Activated effector memory CD4-positive, alpha-beta T cell treated with Interleukin-2 at 50 U/mL for 16 hours (primary cell): ENCODE measurements at places on chromosomes 7 and 10.

- DNase-seq: no peak
These were observed 779.9 kb downstream of the GRM8 start for GRCh38 chr7:126472825-126473224.

DNA sequence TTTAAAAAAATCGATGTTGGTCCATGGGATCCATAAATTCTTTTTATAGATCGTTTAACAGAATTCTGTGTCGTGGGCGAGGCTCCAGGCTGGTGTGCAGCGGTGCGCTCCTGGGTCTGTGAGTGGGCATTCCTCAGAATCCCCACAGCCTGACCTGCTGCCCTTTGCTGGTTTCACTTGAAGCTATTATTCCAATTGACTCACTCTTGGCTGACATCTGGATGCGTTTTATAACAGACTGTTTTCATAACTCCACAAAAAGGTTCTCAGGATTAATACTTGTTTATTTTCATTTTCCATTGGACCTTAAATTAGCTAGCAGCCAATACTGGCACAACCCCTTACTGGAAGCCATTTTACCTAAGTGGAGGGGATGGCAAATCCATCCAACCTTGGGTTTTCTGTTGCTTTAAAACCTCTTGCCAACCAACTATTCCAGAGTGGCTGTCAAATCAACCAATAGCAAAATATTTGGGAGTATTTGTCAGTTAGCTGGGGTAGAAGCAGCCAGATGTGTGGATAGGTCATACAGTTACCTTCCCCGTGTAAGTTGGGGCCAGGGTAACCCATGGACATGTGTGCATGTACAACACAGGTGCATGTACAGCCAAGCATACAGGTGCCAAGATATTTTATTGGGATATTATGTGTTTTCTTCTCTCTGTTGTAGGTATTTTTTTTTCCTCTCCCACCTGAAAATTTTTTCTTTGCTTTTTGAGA is 160.7 kb upstream of the ZNF32 start:
- no peak for DNase-seq

GRCh38 chr7:150942001-150942590 is 36.0 kb downstream of the KCNH2 start:
- peak; percentile 55 for DNase-seq

- no peak for DNase-seq
These were observed 145.1 kb downstream of the NRP1 start for GRCh38 chr10:33189363-33189762.

- no peak for DNase-seq
These were observed 117.7 kb downstream of the APBB1IP start for GRCh38 chr10:26555719-26556368.

DNA sequence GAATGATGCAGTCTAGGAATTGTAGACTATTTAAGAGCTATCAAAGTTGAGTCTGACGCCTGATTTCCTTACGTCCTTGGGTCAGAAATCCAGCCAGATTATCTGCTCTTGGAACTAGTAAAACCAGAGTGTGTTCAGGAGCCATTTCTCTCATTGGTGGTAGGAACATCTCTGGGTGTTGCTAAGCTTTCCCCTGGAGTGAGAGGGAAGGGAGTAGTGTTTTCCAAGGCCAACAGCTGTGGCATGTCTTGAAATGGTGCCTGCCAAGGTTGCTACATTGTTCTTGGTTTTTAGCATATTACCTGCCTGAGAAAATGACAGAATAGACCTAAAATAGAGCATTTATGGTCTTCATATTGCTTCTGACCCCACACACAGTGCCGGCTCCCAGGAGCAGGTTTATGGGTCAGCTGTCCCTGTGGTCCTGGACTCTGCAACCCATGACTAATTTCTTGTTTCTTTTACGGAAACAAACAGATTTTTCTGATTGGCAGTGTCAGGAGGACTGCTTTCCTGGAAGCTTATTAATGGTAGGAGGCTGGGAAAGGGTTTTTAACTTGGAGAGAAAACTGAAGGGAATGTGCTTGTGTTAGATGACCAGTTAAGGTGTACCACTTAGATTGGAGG is 17.5 kb downstream of the GBF1 start:
- DNase-seq: no peak

- no peak for DNase-seq
These were observed 1.4 kb upstream of the RBP3 start for GRCh38 chr10:47346581-47347302.

- no peak for DNase-seq
These were observed 139.0 kb downstream of the HERPUD2 start for GRCh38 chr7:35555934-35556333.

DNA sequence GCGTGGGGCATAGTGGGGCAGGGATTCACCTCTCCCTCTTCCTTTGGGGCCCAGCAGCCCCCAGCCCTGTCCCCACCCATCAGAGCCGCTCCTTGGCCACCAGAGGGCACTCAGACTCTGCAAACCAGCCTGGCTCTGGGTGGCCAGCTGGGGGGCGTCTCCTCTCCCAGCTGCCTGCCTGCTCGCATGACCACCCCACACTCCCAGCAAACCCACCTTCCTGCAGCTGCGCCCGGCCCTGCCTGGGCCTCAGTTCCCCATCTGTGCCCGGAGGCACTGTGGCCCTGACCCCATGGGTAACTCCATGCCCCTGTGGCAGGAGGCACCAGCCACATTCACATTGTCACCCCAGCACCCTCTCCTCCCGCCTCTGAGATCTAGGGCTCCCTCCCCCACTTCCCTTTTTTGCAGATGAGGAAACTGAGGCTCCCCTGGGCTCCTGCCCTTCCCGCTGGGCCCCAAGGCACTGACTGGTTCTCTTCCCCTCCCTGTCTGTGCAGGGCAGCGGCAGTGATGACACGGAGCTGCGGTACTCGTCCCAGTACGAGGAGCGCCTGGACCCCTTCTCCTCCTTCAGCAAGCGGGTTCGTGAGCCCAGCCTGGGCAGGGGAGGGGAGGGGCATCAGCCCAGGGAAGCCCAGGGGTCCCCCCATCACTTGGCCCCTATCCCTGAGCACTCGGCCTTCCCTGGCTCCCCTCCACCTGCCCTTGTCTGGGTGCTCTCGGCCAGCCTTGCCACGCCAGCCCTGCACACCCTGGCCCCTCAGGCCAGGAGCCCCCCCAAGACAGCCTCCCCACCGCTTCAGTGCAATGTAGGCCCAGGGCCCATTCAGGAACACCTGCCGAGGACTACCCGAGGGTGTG is 6.9 kb upstream of the SH2B2 start:
- peak; percentile 27 for DNase-seq

- DNase-seq: no peak
These were observed 245.1 kb downstream of the RAB11FIP2 start for GRCh38 chr10:117801691-117802090.

DNA sequence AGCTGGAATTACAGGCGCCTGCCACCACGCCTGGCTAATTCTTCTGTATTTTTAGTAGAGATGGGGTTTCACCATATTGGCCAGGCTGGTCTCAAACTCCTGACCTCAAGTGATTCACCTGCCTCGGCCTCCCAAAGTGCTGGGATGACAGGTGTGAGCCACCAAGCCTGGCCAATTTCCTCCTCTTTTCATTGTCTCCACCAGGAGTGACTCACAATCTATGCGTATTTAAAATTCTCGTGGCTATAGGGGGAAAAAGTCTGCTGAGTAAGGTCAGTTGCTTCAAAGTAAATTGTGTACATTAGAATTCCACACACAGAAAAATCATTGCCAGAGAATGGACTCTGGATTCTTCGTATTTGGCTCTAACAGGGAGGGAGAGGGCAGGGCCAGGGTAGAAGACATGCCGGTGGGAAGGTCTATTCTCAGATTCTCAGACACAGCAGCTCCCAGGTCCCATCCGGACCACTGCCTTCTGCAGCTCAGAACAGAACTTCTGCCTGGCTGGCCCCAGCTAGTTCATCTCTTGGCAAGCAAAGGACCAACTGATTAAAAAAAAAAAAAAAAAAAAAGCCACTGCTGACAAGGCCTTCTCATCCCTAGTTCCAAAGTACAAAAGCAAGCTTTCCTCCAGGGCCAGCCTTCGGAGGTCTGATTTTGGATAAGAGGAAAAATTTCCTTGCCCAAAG is 22.2 kb downstream of the PSPH start:
- no peak for DNase-seq

DNA sequence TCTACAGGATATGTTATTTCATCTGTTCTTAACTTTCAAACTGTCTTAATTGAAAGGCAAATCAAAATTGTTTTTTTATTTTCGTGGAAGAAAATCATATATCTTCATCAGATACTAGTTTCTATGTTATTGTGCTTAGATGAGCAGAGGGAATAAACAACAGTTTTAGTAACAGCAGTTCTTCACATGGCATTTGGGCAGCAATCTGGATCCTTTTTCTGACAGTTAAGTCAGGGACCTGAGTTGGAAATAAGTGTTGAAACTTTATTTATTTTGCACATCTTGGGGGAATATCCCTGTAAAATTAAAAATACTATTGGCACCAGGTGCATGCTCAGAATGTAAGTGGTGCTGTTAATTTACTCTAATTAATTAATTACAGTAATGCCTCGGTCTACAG is 296.3 kb downstream of the GPAM start:
- DNase-seq: no peak

- DNase-seq: no peak
These were observed 4.5 kb downstream of the ZKSCAN1 start for GRCh38 chr7:100019908-100020307.

- DNase-seq: no peak
These were observed 15.1 kb downstream of the GNA12 start for GRCh38 chr7:2829040-2829439.

GRCh38 chr10:13788711-13789447 is 202.1 kb downstream of the PRPF18 start:
- DNase-seq: no peak

DNA sequence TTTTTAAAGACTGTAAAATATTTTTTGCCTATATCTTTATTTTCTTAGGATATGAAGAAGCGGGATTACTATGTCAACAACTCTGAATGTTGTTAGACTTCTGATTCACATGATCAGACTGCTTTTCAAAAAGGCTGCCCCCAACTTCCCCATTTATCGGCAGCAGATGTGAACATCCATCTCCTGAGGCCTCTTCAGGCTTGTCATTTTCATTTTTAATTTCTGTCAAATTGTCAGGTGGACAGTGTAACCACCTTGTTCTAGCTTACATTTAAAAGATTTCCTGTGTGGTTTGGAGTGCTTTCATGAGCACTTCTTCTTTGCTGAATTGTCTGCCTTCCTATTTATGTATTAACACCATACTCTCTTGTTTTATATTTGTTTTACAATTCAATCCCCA is 78.8 kb upstream of the GSDME start:
- no peak for DNase-seq

DNA sequence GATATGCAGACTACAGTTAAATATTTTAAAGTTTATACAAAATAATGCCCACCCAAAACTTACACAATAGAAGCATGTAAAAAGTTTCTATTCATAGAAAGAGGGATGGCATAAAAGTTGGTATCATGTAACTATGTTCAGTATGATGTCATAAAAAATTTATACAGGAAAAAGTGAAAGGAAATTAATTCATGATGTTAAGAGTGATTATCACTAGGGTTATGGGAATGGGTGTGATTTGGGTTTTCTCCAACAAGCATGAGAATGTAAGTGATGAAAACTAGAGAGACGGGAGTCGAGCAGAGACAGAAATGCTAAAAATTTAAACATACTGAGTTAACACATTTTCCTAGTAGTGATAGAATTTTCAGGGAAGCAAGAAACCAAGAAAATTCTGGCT is 52.7 kb downstream of the GDI2 start:
- no peak for DNase-seq

DNA sequence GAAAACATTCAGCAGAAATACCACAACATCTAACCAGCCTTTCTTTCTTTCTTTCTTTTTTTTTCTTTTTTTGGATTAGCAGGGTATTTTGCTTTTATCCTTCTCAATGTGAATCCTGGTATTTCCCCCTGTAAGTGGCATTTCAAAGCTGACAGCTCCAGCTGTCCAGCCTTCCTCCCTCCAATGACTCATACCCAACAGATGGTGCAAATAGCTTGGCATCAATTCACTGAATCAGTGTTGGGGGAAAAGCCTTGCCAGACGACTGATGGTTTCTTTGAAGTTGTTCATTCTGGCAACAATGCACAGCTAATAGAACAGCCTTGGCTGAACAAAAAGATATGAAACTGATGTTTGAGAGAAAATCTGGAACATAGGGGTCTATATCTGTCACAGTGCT is 316.8 kb upstream of the STEAP1 start:
- DNase-seq: no peak

DNA sequence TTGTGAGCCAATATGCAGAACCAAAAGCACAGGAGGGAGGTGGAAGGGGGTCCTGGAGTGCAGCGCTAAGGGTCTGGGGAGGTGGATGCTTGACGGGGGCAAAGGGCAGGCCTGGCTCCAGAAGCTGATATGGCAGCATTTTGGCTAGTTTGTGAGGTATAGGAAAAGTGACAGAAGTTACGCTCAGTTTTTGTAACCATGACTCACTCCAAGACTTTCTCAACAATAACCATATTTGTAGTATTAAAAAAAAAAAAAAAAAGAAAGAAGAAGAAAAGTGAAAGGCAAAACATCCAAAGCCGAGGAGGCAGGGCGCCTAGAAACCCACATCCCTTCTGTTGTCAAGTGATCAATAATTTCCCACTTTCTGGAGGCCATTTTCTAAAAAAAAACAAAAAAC is 92.3 kb downstream of the RNF216 start:
- DNase-seq: no peak

- DNase-seq: no peak
These were observed 196.4 kb downstream of the ADRA2A start for GRCh38 chr10:111273235-111273634.

DNA sequence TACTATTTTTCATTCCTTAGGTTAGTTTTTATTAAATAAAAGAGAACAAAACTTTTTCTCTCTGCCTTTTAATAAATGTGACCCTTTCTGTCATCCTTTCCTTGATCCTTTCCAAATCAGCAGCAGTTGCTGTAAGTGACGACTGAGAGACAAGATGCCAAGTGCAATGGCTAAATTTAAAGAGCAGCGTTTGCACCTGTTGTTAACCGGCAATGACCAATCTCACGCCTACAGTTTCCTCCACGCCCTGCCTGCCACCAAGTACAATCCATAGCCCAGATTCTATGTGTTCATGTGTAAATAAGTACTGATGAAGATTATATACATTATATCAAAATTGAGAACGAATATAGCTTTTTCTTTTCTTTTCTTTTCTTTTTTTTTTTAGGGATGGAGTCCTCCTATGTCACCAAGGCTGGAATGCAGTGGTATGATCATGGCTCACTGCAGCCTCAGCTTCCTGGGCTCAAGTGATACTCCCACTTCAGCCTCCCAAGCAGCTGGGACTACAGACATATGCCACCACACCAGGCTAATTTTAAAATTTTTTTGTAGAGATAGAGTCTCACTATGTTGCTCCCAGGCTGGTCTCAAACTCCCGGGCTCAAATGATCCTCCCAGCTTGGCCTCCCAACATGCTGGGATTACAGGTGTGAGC is 6.5 kb upstream of the MCU start:
- no peak for DNase-seq

- DNase-seq: no peak
These were observed 132.3 kb downstream of the PLXNA4 start for GRCh38 chr7:132443761-132444520.

- DNase-seq: no peak
These were observed 87.2 kb downstream of the MDFIC start for GRCh38 chr7:115009139-115009538.

- DNase-seq: no peak
These were observed 15.9 kb downstream of the XRCC2 start for GRCh38 chr7:152660021-152660420.
